ENCODE measurements at places on chromosomes 2 and 18.

- DNase-seq: no peak
These were observed 12.0 kb downstream of the RUFY4 start for GRCh38 chr2:218081063-218081462.

GRCh38 chr18:39359636-39360035, 1794.0 kb upstream of the CELF4 start:
- DNase-seq: no peak

DNA sequence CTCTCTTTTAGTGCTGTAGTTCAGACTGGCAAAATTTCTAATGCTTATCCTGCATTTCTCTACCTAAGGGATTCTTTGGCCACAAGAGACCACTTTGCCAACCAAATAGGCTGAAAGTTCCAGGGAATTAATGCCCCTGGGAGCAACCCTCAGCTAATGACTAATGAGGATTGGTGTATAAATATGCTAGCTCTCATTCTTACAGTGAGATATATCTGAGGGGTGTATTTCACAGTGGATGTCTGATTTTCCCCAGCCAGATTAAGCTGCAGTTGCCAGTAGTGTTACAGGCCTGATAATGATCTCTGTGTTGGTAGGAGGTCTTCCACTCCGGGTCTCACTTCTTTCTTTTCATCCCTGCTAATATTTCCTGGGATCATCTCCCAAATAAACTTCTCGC, 90.4 kb downstream of the GULP1 start:
- no peak for DNase-seq

GRCh38 chr2:8957628-8958027, 45.9 kb downstream of the MBOAT2 start:
- no peak for DNase-seq

GRCh38 chr18:2444201-2444875, 127.0 kb downstream of the METTL4 start:
- no peak for DNase-seq

DNA sequence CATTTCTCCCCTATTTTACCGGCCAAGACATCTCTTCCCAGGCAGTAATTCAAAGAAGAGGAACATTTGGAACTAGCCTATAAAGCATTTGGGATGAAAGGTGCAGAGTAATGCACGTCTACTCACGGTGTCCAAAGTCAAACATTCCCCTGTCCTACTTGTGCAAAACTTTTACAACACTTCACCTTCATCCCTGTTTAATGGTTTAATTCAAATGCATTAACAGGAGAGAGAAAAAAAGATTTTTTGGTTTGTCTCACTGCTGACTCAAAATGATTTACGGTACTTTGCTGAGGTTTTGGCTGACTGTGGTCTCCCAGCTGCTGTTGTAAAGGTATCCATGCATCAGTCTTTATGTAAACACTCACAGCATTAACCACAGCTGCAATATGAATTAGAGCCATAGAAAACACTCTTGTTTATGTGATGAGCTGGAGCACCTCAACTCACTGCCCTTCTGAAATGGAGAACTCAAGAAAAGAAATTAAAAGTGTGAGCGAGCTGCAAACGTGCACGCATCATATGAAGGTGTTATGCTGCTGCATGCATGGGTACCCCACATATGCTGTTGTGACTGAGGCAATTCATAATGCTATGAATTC, 220.5 kb downstream of the PIEZO2 start:
- DNase-seq: no peak

DNA sequence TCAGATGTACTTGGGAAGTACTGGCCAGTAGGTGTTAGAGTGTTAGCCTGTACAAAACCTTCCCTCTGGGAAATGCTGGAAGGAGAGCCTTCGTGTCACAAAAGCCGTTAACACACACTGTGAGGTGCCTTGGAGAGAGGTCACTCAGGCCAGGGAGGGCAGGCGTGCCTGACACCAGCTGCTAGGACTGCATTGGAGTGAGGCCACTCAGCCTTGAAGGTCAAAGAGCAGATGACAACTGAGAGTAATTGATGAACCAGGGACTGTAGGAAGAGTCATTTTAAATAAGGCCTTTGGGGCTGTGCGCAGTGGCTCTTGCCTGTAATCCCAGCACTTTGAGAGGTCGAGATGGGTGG, 45.4 kb downstream of the ASAP2 start:
- DNase-seq: no peak

DNA sequence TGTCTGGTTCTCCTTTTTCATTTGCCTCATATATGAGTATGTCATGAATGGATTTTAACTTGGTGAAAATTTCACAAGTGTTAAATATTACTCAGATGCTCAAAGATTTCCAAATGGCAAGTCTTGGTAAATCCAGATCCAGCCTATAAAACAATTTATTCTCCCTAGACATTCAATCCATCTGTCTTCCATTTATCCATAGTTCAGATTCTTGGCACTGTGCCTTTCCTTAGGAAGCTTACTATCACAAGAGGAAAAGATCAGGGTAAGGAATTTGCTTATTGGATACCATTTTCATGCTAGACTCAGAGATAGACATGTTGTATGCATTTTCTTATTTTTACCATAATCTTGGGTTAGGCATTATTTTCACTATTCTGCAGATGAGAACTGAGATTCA, 72.5 kb upstream of the LRRTM1 start:
- DNase-seq: no peak

- no peak for DNase-seq
These were observed 241.3 kb downstream of the RBM43 start for GRCh38 chr2:151020411-151020810.

DNA sequence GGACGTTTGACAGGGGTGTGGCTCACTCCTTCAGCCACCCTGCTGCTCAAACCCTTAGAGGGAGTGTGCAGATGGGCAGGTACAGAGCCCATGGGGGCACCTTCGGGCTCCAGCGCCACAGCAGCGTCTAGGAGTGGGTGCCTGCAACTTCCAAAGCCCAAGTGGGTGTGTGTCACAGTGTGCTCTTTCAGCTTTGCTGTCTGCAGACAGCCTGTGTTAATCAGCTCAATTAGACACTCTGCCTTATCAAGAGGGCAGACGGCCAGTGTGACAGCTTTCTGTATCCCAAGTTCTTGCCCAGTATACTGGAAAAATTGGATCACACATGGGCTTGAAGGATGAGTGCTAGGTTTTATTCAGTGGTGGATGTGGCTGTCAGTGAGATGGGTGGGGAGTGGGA, 96.7 kb downstream of the AP1S3 start:
- DNase-seq: no peak

DNA sequence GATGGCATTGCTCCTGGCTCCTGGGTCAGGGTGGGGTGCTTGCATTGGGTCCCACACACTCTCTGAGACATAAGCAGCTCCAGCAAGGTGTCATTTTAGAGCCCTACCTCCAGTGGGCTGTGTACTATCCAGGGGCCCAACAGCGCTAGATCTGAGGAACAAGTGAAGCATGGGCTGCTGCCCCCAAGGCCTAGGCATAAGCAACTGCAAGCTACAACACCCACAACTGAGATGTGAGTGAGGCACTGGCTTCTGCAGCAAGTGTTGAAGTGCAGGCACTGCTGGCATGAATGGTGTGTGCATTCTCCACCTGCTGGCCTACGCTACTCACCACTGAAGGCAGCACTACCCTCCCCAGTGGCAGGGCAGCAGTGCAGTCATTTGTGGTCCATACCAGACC, 81.0 kb upstream of the STK39 start:
- no peak for DNase-seq

- DNase-seq: no peak
These were observed 49.0 kb upstream of the EPAS1 start for GRCh38 chr2:46248171-46248570.

DNA sequence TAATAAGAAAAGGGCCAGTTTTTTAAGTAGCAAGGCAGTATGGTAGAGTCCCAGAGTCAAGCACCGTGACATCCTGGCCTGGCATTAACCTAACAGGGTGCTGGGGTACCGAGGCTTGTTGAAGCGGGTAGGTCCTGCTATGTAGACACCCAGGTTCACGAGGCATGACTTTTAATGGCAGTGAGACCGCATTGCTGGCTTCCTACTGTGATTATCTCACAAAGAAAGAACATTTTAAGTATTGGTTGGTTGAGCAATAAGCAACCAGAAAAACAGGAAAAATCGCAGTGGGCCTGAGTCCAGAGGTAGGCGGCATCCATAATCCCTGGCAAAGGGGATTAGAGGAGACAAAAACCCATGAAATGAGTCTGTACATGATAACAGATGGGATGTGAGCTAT, 927.9 kb upstream of the ACVR2A start:
- DNase-seq: no peak

DNA sequence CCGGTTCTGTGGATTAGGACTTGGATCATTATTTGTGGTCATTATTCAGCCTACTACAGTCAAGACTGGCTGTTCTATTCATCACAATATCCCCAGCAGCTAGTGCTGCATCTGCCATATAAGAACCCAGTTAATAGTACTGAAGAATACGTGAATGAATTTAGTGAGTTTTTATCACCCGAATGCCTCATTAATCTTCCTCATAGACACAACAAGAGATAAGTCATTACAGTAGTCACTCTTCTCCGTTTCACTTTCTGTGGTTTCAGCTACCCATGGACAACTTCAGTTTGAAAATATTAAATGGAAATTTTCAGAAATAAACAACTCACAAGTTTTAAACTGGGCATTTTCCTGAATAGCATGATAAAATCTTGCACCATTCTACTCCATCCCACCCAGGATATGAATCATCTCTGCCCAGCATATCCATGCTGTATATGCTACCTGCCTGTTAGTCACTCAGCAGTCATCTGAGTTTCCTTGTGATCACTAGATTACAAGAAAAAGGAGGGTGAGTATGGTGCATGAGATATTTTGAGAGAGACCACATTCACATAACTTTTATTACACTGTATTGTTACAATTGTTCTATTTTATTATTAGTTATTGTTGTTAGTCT, 363.7 kb upstream of the CHAC2 start:
- no peak for DNase-seq

GRCh38 chr2:72794572-72794971, 31.3 kb downstream of the EXOC6B start:
- no peak for DNase-seq

DNA sequence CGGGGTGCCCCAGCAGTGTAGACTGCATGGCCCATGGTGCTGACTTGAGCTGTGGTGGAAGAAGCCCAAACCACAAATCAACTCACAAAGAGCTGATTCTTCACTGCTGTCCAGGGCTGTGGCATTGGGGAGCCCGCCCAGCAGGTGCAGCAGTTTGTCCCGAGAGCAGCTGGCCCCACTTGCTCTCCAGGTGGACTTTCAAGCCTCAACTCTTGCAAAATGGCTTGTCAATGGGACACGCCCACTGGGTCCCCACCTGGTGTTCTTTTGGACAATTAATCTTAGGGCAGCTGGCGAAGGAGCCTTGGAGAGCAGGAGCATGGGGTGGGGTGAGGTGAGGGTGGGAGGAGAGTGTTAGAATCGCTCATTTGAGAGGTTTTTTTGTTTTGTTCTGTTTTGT, 117.9 kb downstream of the MYCN start:
- DNase-seq: no peak

DNA sequence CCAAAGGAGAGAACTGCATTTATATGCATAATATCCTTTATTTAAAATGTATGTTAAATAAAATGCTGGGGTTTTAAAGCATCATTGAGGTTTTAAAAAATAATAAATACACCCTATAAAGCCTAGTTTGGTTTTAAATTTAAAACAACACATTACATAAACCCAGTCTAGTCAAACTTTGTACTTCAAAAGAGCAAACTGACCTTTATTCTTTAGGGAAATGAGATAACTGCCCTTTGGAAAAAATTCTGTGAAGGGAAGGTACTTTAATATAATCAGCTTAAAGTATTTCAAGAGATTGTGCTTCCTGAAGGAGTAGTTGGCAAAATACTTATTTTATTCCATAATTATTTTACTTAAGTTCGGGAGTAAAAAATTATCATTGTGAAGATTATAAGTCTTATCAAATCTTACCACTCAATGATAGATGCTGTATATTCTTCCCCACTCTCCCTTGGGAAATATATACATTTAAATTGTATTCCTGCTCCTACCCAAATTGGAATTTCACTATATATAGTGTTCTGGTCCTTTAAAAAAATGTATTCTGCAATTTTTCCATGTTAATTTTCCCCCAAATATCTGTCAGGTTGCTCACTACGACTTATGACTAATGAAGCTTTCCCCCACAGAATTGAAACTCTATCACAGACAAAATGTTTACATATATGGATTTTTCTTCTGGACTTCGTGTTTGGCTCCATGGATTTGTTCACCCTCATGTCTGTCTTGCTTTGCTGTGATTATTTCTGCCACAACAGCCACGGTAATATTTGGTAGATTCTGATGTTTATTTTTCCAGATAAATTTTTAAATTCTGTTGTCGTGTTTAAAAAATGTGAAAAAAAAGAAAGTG, 42.1 kb downstream of the ZC3H6 start:
- no peak for DNase-seq

GRCh38 chr18:74654638-74655037, 57.0 kb downstream of the ZNF407 start:
- no peak for DNase-seq

DNA sequence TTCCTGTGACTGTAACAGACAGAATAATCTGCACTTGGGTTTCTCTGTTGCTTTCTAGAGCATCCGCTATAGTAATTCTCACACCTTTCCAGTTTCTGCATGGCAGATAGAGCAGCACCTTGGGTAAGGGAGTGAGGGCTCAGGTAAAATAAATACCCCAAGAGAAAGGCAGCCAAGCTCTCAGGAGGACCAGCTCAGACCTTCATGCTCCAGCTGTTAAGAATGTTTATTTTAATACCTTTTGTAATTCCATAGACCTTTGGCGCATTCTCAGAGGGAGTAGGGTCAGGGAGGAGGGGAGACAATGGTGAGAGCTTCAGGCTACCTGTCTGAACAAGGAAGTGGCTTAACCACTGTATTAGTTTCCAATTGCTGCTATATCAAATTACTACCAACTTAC, 16.2 kb upstream of the TMEM178A start:
- no peak for DNase-seq

GRCh38 chr2:223222397-223222796, 170.4 kb downstream of the KCNE4 start:
- no peak for DNase-seq

DNA sequence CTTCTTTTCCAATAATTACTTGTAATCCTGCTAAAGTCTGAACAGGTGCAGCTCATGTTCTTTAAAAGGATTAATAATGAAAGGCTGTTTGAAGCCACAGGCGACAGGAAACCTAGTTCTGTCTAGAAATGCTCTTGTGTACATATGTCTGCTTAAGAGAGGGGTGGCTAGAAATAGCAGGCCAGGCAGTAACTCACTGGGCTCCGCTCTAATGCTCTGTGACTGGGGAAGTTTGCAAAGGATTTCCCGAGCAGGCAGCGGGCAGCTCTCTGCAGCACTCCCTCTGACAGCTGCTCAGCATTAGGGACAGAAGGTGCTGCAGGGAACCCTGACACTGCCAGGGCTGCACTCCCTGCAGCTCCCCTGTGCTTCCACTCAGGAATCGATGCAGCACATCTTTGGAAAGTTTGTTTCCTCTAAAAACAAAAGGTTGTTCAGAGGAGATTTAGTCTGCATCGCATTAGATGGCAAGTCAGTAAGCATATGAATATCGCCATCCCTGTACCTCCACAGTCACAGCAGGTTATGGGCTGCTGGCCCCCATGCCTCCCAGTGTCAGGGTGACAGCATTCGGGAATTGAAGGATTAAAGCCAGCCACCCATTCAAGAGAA, 33.1 kb upstream of the TTC39C start:
- DNase-seq: peak; percentile 36

GRCh38 chr2:165957030-165957675, 3.6 kb upstream of the TTC21B start:
- no peak for DNase-seq

Measured in cerebellum (tissue), 4 donors.